ENCODE measurements at places on chromosomes 3 and 15. TPM values are rescaled to one million over a fixed set of nuclear protein-coding genes. Genes with fewer than 3 reads are reported as not detected.

- H3K4me1 ChIP-seq = peaks cover 16% of the 10 kb centered on the region
- DNase-seq = no peak
- no peak overlapping the region for H3K27ac ChIP-seq
- H3K4me3 ChIP-seq = no peak overlapping the region
These were observed 22.6 kb downstream of the TSPAN3 start for GRCh38 chr15:77048135-77048876.

THSD4 gene
- 71.2 TPM for total RNA-seq

DNA sequence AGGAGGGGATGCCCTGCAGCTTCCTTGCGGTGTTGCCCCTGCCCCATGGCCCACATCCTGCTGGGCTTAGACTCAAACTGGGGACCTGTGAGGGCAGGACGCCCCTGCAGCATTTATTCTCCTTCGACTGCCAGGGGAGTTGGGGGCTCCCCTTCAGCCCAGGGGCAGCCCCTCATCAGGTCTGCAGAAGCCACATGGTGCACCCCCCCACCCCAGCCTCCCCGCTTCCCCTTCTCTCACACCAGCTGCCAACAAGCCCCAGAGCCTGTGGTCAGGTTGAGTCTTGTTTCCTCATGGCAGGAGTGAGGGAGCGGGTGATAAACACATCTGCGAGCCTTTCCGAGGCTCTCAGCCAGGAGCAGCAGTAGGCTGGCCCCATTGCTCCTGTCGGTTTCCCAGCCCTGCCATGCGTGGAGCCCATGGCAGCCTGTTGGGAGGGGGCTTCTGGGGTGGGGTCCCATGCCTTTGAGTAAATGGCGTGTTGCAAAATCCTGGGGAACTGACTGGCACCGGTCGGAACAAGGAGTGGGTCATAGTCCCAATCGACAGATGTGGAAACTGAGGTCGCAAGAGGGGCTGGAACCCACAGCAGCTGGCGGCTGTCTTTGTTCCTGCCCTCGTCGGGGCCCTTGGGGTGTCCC is 27.8 kb downstream of the WNT7A start:
- no peaks in the 10 kb centered on the region for H3K36me3 ChIP-seq
- no peaks in the 10 kb centered on the region for H3K27me3 ChIP-seq
- no peaks in the 10 kb centered on the region for H3K4me1 ChIP-seq
- DNase-seq = no peak
- H3K27ac ChIP-seq = no peak overlapping the region
- no peak overlapping the region for H3K4me3 ChIP-seq

- no peak for DNase-seq
- H3K4me3 ChIP-seq = no peak overlapping the region
- no peaks in the 10 kb centered on the region for H3K36me3 ChIP-seq
- H3K27ac ChIP-seq = no peak overlapping the region
- H3K27me3 ChIP-seq = no peaks in the 10 kb centered on the region
- no peaks in the 10 kb centered on the region for H3K4me1 ChIP-seq
These were observed 23.6 kb downstream of the SERPINI2 start for GRCh38 chr3:167450195-167450594.

DNA sequence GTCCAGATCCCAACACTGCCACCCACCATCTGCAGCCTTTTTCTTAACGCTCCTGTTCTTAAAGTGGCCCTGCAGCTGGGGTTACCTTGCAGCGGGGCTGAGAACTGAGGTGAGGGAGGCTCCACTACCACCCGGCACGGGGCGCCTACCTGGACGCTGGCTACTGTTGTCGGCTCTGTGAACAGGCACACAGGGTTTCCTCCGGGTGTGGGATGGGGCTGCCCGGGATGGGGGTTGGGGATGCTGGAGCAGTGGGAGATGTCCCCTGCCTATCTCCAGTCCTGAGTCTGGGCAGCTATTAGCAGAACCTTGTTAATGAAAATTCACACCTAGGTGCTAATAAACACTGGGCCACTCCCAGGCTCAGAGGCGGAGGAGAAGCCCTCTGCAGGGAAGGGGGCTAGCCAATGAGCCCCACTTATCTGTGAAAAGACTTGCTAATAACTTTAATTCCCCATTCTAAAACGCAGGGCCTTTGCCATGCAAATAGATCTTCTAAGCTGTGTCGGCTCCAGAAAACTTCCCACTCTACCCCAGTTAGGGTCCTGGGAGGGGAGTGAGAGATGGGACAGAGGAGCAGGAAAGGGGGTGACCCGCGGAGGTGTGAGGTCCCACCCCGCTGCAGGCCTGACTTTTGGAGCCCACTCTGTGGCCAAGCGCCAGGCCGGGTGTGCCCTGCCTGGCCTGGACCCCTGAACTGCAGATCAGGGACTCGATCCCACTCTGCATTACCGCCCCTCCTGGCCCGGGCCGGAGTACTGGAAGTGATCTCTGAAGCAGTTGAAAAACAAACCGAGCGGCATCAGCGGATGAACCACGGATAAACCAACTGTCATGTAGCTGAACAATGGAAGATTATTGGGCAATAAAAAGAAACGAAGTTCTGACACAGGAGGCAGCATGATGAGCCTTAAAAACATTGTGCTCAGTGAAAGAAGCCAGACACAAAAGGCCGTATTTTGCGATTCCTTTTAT is 3.1 kb downstream of the MESP1 start:
- H3K27ac ChIP-seq = no peak overlapping the region
- H3K27me3 ChIP-seq = no peaks in the 10 kb centered on the region
- no peak overlapping the region for H3K4me3 ChIP-seq
- H3K36me3 ChIP-seq = no peaks in the 10 kb centered on the region
- DNase-seq = no peak

DNA sequence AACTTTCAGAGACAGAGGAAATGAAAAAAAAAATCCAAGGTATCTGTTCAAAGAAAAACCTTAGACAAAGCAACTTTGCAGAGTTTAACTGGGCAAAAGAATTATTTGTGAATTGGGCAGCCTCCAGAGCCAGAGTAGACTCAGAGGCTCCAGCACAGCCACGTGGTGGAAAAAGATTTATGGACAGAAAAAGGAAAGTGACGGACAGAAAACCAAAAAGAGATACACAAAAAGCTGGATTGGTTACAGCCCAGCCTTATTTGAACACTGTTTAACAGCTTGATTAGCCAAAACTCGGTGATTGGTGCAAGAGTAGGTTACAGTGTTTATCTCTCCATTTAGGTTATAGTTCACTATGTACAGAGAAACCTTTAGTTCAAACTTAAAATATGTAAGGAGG is 23.7 kb upstream of the GPD1L start:
- DNase-seq = no peak
- peak overlapping the region; percentile 13 for H3K27ac ChIP-seq
- peak overlapping the region; percentile 32 for H3K4me3 ChIP-seq
- peaks cover 19% of the 10 kb centered on the region for H3K4me1 ChIP-seq

- H3K27me3 ChIP-seq = no peaks in the 10 kb centered on the region
- H3K4me3 ChIP-seq = peak overlapping the region; percentile 89
- H3K27ac ChIP-seq = peak overlapping the region; percentile 52
- DNase-seq = no peak
- H3K4me1 ChIP-seq = no peaks in the 10 kb centered on the region
These were observed 2.8 kb upstream of the MEIS2 start for GRCh38 chr15:37103163-37103435.

GRCh38 chr15:76185716-76186115 is 125.6 kb downstream of the ETFA start:
- no peaks in the 10 kb centered on the region for H3K27me3 ChIP-seq
- H3K27ac ChIP-seq = no peak overlapping the region
- DNase-seq = no peak
- no peak overlapping the region for H3K4me3 ChIP-seq
- H3K36me3 ChIP-seq = no peaks in the 10 kb centered on the region

GRCh38 chr3:156160647-156161046 is 40.3 kb downstream of the KCNAB1 start:
- DNase-seq = no peak
- H3K36me3 ChIP-seq = no peaks in the 10 kb centered on the region
- peaks cover 5% of the 10 kb centered on the region for H3K4me1 ChIP-seq
- no peaks in the 10 kb centered on the region for H3K27me3 ChIP-seq
- no peak overlapping the region for H3K27ac ChIP-seq

GRCh38 chr3:25820816-25821486 is 31.1 kb downstream of the OXSM start:
- H3K27ac ChIP-seq = no peak overlapping the region
- no peak overlapping the region for H3K4me3 ChIP-seq
- H3K4me1 ChIP-seq = no peaks in the 10 kb centered on the region

GRCh38 chr3:169629895-169630294 is 33.6 kb downstream of the MECOM start:
- no peak for DNase-seq
- peaks cover 6% of the 10 kb centered on the region for H3K4me1 ChIP-seq
- no peak overlapping the region for H3K27ac ChIP-seq
- no peak overlapping the region for H3K4me3 ChIP-seq
- H3K36me3 ChIP-seq = no peaks in the 10 kb centered on the region

DNA sequence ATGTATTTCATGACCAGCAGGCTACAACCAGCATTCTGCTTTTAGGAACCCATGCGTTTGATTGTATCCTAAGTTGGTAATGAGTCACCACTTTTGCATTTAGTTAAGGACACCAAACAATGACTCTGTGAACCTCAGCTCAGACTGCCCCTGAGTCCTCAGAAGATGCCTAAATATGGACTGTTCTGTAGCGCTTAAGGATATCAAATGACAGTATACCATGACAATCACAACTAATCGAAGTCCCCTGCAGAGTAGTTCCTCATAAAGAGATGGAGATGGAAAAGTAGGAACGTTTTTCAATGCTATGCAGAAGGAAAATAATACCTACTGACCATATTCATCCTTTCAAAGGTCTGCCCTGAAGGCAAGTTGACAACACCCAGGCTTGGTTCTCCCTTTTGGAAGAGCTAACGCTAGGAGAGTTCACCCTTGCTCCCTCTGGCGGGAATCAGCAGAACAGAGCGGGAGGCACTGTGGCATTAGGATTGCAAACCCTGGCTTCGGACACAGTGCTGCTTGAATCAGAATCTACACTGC is 508.6 kb downstream of the FHIT start:
- H3K4me1 ChIP-seq = peaks cover 14% of the 10 kb centered on the region
- no peak overlapping the region for H3K27ac ChIP-seq
- no peak overlapping the region for H3K4me3 ChIP-seq
- H3K36me3 ChIP-seq = no peaks in the 10 kb centered on the region
- DNase-seq = no peak
- no peaks in the 10 kb centered on the region for H3K27me3 ChIP-seq
